ENCODE measurements at places on chromosomes 11 and 22. TPM values are rescaled to one million over a fixed set of nuclear protein-coding genes. Genes with fewer than 3 reads are reported as not detected.

DNA sequence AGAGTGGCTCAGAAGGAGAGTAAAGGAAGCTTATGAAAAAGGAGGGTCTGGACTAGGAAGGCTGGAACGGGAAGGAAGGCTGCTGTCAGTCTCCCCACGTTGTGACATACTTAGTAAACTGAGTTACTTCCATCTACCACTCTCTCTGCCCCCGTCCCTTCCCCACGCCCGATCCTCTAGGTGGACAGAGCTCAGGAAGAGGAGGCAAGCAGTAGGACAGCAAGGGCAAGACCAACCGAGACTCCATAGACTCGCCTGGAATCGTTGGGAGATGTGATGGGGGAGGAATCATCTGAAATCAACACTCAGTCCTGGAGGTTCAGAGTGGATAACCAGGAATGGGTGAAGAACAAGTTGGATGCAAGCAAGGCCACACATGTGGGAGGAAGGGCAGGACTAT lies 240.7 kb downstream of the BUD13 start:
- no peak for DNase-seq

- DNase-seq = peak; percentile 43
Measured at GRCh38 chr22:45376703-45377102, 36.7 kb downstream of the SMC1B start.

Gene LTO1
- 10.5 TPM for total RNA-seq

Gene MS4A4A
- 43.9 TPM for total RNA-seq

DNA sequence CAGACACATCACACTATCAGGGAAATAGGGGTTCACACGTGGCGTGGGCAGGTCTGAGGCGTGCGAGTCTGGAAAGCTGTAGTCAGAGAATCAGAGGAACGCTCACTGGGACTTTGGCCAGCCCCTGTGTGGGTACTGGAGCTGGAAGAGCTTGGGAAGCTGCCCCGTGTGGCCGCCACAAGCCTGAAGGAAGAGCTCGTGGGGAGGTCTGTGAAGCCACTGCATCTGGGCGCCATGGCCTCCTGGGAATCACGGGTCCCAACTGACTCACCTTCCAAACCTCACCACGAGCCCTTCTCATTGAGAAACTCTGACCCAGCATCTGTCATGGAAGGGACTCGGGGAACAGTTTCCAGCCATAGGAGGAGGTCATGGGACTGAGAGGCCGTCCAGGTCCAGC lies 5.9 kb upstream of the MRGPRF start:
- DNase-seq = no peak

Gene CHCHD10
- total RNA-seq = 1,106 TPM

DNA sequence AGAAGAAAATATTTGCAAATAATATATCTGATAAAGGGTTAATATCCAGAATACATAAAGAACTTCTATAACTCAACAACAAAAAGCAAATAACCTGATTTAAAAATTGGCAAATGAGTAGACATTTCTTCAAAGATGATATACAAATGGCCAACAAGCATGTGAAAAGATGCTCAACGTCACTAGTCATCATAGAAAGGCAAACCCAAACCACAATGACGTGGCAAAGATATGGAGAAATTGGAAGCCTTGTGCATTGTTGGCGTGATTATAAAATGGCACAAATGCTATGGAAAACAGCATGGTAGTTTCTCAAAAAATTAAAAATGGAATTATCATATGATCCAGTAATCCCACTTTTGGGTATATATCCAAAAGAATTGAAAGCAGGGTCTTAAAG lies 466.3 kb downstream of the TBC1D22A start:
- DNase-seq = no peak

Gene ANO5
- total RNA-seq = 49.2 TPM

Gene VPREB1
- total RNA-seq = not detected

- no peak for DNase-seq
Measured at GRCh38 chr11:63572026-63572688, 9.0 kb upstream of the PLAAT2 start.

DNA sequence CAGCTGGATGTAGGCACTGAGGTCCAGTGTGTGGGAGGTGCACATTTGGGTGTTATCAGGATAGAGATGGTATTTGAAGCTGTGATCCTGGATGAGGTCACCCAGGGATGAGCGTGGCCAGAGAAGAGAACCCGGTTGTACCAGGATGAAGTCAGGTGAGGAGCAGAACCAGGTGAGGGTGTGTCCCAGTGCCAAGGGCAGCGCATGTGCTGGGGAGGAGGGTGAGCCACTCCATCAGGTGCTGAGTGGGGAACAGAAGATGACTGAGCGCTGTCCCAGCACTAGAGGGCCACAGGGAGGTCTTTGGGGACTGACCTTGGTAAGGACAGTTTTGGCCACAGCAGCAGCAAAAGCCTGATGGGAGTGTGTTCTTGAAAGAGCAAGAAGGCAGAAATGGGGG lies 2.7 kb downstream of the ARL2 start:
- DNase-seq = no peak

- DNase-seq = no peak
Measured at GRCh38 chr22:44454113-44454769, 43.8 kb downstream of the RTL6 start.

- DNase-seq = peak; percentile 64
Measured at GRCh38 chr22:17569971-17570511, 6.7 kb downstream of the SLC25A18 start.

Gene TSGA10IP
- total RNA-seq = not detected

GRCh38 chr11:81839016-81839415 lies 894.6 kb downstream of the FAM181B start:
- no peak for DNase-seq

DNA sequence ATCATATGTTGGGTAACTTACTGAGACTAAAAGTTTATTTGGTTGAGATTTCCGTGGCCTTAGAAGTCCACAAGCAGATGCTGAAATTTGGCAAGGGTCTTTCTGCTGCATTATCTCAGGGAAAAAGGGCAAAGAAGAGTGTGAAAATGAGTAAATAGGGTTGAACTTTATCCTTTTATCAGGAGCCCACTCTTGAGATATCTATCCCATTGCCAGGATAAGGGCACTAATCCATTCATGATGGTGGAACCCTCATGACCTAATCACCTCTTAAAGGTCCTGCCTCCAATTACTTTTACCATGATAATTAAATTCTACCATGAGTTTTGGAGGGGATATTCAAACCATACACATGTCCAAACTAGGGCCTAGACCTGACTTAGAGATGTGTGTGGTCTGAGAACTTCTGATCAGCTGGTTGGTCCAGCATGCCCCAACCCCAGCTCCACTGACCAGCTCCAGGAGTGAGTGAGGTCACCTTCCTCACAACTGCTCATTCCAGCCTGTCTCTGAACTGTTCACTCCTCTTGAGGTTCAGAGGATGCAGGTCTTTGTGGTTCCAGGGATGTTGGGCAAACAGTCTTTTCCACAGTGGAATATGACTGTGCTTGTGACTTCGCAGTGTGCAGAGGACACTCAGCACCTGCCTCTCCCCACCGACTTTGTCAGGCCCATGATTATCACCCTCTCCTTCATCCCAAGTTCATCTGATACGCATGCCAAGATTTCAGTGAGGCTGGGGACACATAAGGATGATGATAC lies 130.1 kb upstream of the TOP3B start:
- no peak for DNase-seq

- DNase-seq = no peak
Measured at GRCh38 chr11:17531636-17532113, 12.5 kb downstream of the USH1C start.

DNA sequence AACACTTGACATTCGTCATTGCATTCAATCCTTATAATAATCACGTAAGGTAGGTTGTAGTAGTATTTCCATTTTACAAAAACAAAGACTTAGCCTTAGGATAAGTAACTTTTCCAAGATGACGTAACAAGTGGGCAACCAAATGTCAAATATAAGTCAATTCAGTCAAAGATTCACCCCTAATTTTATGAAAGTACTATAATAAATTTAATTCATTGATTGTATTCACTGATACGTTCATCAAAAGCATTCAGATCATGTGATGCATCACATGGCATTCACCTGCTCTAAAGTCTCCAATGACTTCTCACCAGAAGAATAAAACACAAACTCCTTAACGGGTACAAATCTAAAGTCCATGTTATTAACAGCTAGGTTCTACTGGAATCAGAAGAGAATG lies 2.1 kb downstream of the KIF18A start:
- no peak for DNase-seq

GRCh38 chr11:70531281-70532065 lies 133.1 kb downstream of the CTTN start:
- DNase-seq = no peak

DNA sequence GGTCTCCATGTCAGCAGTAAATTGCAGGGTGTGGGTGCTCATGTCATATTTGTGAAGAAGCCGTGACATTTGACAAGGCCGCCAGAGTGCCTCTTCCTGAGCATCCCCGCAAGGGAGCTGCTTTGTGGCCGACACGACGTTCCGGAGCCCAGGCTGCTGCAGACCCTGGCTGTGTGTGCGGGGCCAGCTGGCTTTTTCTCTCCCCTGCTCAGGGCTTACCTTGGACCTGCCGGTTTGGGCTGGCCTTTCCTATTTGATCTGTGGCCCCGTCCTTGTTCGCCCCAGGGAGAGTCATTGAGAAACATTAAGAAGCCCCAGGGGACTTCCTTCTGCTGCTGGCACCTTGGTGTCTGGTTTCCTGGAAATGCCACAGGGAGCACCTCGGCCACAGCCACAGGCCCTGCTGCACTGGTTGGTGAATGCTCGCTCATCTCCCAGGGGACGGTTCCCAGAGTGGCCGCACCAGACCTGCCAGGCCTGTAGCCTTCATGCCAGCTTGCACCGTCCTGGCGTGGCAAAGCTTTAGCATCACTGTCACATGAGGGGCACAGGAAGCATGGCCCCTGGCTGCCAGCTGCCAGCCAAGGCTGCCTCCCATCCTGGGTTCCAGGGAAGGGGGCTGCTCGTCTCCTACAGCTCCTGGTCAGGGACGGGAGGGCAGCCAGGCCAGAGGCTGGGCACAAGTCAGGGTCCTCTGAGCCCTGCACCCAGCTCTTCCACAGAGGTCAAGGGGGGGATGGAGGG lies 5.4 kb downstream of the GRK2 start:
- peak; percentile 35 for DNase-seq

DNA sequence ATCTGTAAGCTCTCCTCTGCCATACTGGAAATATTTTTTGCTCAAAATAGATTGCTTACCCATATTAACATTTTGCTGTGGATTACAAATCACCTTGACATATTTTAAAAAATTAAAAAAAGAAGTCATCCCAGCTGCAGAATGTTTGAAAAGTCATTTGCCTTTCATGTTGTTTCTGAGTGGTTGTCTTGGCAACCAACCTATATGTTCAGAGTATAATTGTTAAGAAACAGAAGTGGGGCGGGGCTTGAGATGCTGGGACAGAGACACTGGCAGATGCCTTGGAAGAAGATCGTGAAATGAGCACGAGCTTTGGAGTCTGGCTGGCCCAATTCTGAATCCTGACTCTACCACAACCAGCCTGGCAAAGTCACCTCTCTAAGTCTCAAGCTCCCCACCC lies 348.2 kb downstream of the LARGE1 start:
- DNase-seq = no peak

Gene LRRN4CL
- total RNA-seq = 7.3 TPM

Gene APOBEC3B
- total RNA-seq = 1.6 TPM

Data from left cardiac atrium (tissue), 4 donors.